ENCODE measurements at places on chromosomes 11 and 22. TPM values are rescaled to one million over a fixed set of nuclear protein-coding genes. Genes with fewer than 3 reads are reported as not detected.

The CALCA gene
- not detected for total RNA-seq

The LRRC55 gene
- 0.16 TPM for total RNA-seq

The ABTB2 gene
- 23.3 TPM for total RNA-seq

The PANX2 gene
- not detected for total RNA-seq

The CRYBB3 gene
- total RNA-seq, result not detected

The SLC25A45 gene
- total RNA-seq, result 5.3 TPM

Measured in transverse colon (tissue), 4 donors.